ENCODE measurements at places on chromosomes 7 and 10.

GRCh38 chr10:61900829-61901792 lies at the start of gene ARID5B:
Gene ARID5B, plus strand, starts transcription at chr10:61901699. Its CDS starts 11 bp downstream, at chr10:61901710.
- no peak for DNase-seq

GRCh38 chr10:96830511-96831199 lies 1.4 kb upstream of the LCOR start:
- peak; percentile 28 for DNase-seq

GRCh38 chr7:14894826-14895225 lies 7.7 kb downstream of the DGKB start:
- no peak for DNase-seq

GRCh38 chr10:87761892-87762291 lies 56.1 kb downstream of the ATAD1 start:
- no peak for DNase-seq

GRCh38 chr10:21961847-21962246 lies 41.7 kb downstream of the DNAJC1 start:
- DNase-seq = no peak

DNA sequence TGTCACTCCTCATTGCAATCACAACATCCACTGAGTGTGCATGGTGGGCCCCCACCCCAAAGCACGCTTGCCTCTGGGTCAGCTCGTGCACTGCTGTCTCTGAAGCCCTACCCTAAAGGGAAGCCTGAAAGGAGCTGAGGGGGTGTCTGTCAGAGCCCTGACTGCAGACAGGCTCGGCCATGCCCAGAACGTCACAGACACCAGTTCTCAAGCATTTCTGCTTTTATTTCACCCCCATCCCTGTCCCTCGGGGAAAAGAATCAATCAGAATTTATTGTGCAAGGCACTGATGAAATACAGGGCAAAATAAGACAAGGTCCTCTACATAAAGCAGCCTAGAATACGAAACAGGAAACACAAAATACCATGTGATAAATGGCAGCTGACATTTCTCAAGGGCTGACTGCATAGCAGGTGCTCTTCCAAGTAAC lies 231.8 kb downstream of the WDR37 start:
- no peak for DNase-seq

DNA sequence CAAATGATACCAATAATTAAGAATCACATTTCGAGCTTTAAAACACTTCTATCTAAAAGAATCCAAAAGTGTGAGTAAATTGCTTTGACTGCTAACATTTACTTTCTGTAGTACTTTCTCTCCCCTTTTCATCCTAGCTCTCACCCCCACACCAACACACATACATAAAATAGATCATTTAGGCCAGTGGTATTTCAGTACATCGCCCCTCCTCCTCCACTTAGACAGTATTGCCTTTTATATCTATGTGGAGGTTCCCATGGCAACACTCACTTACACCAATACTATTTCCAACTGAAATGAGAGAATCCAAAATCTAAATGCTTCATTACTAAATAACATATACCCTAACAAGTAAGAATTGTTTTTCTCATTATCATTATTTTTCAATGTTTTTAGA lies 58.9 kb downstream of the HIBADH start:
- DNase-seq = no peak

GRCh38 chr10:74640134-74640921 lies 186.1 kb upstream of the KAT6B start:
- no peak for DNase-seq

DNA sequence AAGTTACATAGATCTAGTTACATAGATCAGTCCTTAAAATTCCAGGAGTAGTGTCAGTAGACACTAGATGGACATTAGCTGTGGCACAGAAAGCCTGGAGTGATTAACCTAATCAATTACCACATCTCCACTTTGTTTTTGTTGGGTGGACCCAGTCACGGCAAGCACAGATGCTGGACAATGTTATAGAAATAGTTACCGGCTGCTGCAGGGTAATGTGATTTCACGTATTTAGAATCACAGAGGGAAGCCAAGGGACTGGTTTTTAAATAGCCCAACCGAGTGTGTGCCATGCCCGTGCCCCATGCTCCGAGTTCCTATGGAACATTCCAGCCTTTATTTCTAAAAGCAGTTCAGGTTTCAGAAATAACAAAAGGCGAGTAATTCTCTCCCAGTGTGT lies 2.8 kb downstream of the LGI1 start:
- no peak for DNase-seq

DNA sequence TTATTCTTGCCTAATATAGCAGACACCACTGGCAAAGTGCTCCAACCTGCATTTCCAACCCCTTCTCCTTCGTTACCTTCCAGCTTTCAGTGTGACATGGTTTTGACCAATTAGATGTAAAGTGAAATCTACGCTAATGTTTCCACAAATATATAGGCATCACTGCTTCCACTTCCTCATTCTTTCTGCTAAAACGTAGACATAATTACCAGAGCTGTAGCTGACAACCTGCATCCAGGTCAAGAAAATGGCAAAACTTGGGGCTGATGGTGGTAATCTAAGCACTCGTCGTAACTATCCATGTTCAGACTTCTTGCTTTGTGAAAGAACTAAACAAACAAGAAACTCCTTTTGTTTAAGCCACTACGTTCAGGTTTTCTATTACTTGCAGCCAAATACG lies 41.8 kb upstream of the COL1A2 start:
- DNase-seq = no peak

- DNase-seq = no peak
Observed at GRCh38 chr7:47301105-47301477, 280.8 kb downstream of the TNS3 start.

GRCh38 chr10:22158426-22158825 lies 59.4 kb downstream of the EBLN1 start:
- DNase-seq = no peak

- no peak for DNase-seq
Observed at GRCh38 chr10:124903111-124903510, 38.8 kb upstream of the ZRANB1 start.

GRCh38 chr7:69598487-69599285 lies 411 bp downstream of the AUTS2 start:
- no peak for DNase-seq

DNA sequence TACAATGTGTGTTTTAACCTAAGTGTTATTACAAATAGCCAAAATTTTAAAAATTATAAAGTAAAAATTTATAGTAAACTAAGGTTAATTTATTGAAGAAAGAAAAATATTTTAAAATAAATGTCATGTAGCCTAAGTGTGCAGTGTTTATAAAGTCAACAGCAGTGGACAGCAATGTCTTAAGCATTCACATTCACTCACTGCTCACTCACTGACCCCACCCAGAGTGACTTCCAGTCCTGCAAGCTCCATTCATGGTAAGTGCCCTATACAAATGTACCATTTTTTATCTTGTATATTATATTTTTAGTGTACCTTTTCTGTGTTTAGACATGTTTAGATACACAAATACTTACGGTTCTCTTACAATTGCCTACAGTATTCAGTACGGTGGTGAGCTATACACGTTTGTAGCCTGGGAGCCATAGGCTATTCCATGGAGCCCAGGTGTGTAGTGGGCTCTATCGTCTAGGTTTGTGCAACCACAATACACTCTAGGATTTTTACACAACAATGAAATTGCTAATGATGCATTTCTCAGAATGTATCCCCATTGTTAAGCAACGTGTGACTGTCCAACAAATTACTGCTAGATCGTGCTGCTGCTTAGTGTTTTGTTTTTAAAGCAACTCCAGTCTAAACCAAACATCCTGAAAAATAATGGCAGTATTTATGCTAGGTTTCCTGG lies 108.9 kb upstream of the NAMPT start:
- no peak for DNase-seq

DNA sequence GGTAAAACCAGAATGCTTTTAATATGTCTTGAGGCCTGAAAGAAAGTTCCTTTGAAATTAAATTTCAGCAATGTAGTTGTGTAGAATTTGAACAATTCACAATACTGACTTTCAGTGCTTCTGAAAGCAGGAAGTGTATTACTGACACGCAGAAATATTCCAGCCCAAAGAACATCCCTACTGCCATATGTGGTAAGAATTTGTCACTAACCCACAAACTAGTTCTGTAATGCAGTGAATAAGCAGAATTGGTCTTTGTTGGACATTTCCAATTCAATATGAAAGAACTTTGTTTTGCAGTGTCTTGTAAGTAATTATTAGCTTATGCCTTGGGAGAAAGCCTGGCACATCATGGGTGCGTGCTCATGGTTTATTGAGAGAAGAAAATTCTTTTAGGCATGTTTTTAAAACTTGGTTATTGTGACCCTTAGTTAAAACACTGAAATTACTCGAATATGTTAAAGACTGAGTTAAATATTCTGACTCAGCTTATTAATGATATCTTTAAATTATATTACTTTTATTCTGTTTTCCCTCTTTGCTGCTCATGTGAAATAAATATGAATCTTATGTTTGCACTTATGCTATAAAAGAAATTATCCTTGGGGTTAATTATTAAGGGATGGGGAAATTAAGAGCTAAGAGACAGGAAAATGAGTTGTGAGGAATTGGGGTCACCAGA lies 33.4 kb downstream of the PTPN12 start:
- no peak for DNase-seq

DNA sequence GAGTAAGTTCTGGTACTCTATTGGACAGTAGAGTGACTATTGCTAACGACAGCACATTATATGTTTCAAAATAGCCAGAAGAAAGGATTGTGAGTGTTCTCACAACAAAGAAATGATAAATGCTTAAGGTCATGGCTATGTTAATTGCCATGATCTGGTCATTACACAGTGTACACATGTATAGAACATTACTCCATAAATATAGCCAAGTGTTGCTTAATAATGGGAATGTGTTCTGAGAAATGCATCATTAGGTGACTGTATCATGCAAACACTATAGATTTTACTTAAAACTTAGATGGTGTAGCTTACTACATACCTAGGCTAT lies 19.6 kb downstream of the EPC1 start:
- DNase-seq = no peak

- no peak for DNase-seq
Observed at GRCh38 chr10:66999762-67000545, 74.1 kb downstream of the LRRTM3 start.

DNA sequence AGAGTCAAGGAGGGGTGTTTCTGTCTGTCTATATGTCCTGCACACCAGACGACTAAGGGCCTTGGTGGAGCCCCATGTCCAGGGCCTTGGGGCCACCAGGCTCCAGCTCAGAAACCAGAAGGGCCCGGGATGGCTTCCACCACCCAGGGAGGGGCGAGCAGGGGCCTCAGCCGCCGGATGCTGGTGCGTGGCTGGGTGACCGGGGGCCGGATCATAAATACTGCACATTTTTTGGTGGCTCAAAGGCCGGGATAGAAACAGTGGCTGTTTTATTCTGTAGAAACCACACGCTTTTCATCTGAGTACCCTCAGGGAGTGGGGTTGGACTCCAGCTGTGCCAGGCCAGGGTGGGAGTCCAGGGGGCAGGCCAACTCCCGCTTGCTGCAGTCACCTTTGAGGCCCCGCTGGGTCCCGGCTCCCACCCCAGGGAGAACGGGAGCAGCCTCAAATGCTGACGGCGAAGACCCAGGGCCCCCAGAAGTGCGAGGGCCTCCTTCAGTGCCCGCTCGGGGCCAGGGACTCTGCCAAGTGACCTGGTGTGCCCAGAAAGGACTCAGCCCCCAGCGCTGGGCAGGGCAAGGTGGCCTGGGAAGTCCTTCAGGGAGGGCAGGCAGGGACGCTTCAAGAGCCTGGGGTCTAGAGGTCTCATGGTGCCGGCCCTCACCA lies 28.2 kb downstream of the PDGFA start:
- DNase-seq = no peak

- DNase-seq = no peak
Observed at GRCh38 chr10:13945390-13946208, 358.8 kb downstream of the PRPF18 start.

DNA sequence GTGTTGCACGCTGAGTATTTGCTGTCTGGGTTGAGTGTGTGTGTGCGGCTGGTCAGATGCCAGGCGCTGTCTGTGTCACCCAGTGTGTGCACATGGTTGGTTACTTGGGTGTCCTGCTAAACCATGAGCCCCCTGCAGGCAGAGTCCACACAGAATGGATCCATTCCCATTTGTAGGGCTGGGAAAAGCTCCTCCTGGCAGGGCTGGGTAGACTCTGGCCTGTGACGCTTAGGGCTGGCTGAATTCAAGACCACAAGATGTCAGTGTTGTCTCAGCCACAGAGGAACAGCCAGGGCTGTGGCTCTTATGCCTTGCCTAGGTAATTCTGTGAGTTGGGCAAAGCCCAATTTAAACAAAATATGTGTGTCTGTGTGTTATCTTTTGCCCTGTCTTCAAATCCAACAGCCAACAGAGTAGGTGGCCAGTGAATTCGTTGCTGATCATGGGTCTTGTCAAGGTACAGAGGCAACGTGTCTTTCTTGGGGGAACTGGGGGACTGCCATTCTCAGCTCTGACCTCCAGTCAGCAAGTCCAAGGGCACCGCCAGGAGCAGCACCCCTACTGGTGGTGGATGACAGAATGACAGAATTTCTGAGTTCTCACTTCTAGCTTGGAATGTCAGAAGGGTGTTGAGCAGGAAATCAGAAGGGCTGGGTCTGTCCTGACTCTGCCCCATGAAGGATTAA lies 285.1 kb downstream of the CCSER2 start:
- DNase-seq = no peak

GRCh38 chr7:156152390-156152789 lies 340.1 kb upstream of the SHH start:
- DNase-seq = no peak

GRCh38 chr7:72196176-72196575 lies 216.0 kb downstream of the CALN1 start:
- no peak for DNase-seq

- no peak for DNase-seq
Observed at GRCh38 chr7:22420008-22420407, 63.1 kb upstream of the RAPGEF5 start.

DNA sequence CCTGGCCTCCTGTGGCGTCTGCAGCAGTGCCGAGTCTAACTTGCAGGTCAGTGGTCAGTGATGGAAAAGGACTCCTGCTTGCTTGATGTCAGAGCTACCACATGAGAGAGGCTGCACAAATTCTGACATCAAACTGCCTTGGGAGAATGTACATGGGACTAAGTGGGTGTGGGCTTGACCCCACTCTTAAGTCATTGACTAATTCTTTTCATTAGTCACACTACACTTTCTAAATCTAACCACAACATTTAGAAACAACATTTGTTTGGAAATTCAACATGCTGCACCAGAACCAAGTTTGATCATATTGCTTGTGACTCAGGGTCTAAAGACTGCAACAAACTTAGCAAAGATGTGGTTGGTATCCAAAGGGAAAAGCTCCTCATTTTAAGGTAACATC lies 24.4 kb upstream of the CDC14C start:
- DNase-seq = no peak

DNA sequence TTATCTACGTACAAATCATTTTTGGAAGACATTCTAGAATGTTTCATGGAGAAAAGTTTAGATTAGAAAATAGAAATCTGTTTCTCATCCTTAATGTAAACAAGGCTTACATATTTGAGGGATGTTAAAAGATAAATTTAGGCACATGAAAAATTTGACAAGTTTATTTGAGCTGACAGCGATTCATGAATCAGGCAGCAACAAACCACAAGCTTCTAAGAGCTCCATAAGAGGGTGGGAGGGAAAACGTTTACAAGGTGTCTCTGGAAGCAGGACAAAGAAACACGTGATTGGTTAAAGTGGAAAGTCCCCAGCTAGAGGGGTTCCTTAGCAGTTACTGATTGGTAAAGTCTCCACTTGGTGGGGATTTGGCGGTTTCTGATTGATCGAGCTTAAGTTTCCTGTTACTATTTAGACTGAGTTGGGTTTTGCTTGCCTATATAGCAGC lies 228.9 kb upstream of the PITRM1 start:
- DNase-seq = no peak

Data from GM12891 (cell line).